ENCODE measurements at places on chromosomes 11 and 22. TPM values are rescaled to one million over a fixed set of nuclear protein-coding genes. Genes with fewer than 3 reads are reported as not detected.

CCND1 gene
- 238 TPM for total RNA-seq

DNA sequence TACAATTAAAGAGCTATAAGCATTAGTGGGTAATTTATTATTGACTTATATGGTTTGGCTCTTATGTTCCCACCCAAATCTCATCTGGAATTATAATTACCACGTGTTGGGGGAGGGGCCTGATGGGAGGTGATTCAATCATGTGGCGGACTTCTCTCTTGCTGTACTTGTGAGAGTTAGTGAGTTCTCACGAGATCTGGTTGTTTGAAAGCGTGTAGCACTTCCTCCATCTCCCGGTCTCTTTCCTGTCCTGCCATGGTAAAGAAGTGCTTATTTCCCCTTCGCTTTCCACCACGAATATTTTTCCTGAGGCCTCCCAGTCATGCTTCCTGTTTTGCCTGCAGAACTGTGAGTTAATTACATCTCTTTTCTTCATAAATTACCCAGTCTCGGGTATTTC, 28.1 kb upstream of the CHORDC1 start:
- DNase-seq, result no peak

MICAL2 gene
- 163 TPM for total RNA-seq

CYP2D6 gene
- 0.88 TPM for total RNA-seq

SCN2B gene
- not detected for total RNA-seq

DNA sequence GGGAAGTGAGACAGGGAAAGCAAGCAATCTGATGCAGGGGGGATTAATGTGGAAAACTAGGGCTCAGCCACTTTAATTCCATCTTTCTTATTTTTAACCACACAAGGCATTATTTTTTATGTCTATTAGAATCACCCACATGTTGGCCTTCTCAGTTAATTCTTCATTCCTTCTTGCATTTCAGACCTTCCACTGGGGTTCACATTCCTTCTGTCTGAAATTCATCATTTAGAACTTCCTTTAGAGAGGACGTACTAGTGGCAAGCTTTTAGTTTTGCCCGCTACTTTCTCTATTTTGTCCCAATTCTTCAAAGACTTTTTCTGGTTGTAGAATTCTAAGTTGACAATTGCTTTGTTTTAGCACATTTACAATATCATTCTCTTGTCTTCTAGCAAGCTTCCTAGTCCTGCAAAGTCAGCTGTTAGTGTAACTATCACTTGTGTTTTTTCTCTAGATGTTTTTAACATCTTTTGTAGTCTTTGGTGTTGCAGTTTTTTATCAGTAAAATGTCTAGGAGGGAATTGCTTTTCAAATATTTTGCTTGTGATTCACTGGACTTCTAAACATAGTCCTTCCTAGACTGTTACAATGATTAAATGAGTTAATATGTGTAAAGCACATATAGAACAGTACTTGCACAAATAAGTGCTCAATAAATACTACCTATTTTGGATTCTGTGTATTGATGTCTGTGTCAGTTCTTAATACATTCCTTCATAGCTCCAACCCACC, 5.5 kb upstream of the NNMT start:
- DNase-seq, result no peak

DTX4 gene
- 58.7 TPM for total RNA-seq

C11orf86 gene
- total RNA-seq, result not detected

GRCh38 chr22:50236731-50237409, 8.0 kb downstream of the TUBGCP6 start:
- no peak for DNase-seq

DNA sequence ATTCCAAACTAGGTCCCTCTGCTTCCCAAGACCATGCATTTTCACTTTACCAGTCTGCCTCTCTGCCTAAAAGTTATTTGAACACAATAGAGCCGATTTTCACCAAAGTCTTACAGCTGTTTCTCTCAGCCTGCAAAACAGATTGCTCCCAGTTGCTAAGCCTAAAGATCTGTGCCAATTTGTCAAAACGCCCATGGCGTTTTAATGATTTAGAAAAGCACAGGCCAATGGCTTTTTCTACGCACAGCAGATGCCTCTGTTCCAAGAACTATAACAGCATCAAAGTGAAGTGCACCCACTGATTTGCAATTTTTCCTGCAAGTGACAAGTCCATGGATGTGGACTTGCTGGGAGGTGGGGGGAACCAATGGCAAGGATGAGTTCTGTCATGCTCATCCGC, 173.9 kb upstream of the SYN3 start:
- no peak for DNase-seq

OR51E2 gene
- not detected for total RNA-seq

Data from upper lobe of left lung (tissue), 6 donors.